Skin of body (tissue), 3 donors: ENCODE measurements at places on chromosomes 6 and 20. TPM values are rescaled to one million over a fixed set of nuclear protein-coding genes. Genes with fewer than 3 reads are reported as not detected.
A peak's percentile ranks its signal among the peaks of the same experiment; 100 is the strongest.

DNA sequence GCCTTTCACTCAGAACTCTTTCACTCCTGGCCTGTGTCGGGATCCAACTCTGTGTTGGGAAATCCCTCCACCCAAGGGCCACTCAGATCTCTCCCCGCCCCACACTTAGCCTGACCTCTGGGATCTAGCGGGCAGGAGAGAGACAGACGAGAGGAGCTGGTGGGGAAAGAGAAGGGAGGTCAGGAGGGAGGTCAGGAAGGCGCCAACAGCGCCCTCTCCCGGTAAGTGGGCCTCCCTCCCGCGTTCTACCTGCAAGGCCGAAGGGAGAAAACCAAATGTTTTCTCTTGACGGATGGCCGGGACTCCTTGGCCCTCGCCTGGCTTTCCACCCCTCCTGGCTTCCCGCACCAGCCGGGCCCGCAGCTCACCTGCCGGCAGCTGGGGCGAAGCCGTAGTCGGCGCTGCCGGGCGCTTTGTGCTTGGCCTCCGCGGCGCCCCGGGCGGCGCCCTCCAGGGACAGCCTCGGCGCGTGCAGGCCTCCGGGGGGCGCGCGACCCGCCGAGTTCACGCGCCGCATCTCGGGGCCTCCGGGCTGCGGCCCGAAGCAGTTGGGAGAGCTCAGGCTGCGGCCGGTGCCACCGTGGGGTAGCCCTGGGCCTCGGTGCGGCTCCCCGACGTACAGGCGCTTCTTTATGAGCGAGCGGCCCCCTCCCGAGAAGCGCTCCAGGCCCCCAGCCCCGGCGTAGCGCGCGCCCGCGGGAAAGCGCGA lies 38.2 kb downstream of the C6orf132 start:
- DNase-seq, result peak; percentile 25

DNA sequence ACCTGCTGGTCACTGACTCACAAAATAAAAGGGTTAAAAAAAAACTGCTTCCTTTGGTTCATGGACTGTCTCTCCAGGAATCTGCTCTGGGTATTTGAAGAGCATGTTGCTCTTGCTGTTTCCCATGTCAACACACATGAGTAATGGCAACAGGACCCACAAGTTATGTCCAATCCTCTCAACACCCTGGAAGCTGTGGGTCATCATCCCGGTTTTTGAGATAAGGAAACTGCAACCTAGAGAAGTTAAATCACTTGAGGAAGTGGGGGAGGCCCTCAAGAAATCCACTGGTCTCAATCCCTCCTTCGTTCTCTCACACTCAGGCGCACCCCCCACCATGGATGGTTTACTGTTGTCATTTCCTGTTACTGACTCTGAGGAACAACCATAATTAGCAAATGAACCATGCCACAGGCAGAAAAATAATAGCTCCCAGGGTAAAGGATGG lies 12.4 kb downstream of the MAP1LC3A start:
- DNase-seq, result no peak

The ZNF335 gene
- 12.2 TPM for total RNA-seq

DNA sequence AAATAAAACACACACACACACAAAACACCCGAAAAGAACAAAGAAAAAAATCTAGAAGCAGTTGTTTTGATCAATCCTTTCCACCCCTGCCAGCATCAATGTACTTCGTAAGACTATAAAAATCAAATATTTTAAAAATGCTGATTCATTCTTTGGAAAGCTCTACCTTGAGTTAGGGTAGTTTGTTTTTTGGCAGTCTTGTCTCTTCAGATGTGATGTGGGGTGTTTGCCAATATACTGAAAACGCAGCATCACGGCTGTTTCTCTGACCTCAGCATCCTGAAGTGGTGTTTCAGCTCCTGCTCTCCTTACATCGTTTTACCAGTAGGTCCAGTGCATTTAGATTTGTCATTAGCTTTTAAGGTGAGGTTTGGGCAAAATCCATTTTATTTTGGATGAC lies 526.0 kb downstream of the UTRN start:
- DNase-seq, result no peak

DNA sequence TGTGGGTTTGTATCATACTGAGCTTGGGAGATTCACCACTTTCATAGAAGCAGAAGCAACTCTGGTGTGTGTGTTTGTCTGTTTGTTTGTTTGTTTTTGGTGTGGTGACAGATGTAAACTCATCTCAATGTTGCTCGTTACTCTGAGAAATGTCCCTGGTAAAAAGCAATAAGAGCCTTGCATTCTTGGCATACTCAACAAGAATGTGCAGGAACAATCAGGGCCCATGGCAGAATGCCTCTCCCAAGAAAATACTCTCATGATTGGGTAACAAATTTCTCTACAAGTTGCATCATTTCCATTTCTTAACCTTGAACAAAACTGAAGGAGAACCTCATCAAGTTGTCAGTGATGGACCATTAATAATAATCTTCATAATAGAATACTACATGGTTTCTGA lies 43.0 kb upstream of the PKHD1 start:
- no peak for DNase-seq

The TRAPPC3L gene
- total RNA-seq, result 0.49 TPM

The GJA10 gene
- not detected for total RNA-seq
